ENCODE measurements at places on chromosomes 4 and X.

GRCh38 chr4:71604785-71605184 is 179.1 kb downstream of the GC start:
- peak; percentile 38 for DNase-seq

DNA sequence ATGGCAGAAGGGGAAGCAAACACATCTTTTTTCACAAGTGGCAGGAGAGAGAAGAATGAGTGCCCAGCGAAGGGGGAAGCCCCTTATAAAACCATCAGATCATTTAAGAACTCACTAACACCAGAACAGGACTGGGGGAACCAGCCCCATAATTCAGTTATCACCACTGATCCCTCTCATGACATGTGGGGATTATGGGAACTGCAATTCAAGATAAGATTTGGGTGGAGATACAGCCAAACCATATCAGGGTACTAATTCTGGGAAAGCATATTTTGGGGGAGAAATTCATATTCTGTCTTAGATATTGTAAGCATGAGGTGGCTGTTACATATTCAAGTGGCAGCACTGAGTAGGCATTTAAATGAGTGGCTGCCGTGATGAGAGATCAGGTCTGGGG is 87.8 kb downstream of the RAPGEF2 start:
- no peak for DNase-seq

DNA sequence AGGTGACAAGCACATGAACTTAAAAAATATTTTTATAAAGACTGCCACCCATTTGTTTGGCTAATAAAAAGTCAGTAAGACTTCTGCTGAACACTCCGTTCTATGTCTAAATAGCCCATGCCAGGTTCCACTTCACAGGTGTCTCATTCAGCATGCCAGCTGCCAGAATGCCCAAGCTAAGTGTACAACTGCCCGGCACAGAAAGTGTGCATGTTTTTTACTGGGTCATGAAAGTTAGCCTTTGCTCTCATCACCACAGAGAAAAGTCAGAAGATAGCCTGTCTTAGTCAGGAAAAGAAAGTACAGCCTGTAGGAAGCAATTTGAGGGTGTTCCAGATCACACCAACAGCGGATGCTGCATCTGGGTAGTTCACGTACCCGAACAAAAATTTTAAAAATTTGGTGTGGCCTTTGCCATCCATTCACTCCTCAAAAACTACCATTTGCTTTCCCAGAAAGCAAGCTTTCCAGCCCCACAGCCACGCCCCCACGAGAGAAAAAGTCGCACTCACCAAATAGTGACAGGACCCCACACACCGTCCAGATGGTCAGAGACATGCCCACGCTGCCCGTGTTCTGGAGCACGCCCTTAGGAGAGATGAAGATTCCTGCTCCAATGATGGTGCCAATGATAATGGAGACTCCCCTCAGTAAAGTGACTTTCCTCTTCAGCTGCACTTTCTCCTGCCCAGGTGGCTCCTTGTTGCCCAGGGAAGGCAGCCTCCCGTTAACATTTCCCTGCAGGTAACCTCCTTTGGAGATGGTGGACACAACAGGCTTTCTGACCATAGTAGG is 671 bp downstream of the SLC7A11 start:
- no peak for DNase-seq

DNA sequence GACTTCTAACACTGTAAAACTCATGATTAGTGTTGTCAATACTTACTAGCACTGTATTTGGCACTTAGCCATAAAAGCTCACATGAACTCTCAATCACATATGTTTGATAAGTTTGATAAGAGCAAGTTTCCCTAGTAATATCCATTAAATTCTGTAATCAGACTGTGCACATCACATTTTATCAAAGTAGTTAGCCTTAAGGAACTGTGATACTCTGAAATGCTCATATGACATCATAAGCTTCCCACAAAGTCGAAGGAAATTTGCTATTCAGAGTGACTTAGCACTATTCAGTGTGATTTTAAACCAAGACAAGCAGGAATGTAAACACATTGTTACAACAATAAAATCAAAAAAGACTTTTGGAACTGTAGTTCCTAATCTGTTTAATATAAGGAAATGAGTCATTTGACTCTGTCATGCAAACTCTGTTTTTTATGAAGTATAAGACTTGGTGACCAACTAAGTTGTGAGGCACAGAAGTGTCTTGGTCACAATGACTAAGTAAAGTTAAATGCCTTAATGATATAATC is 6.7 kb downstream of the SLC7A11 start:
- DNase-seq: no peak

DNA sequence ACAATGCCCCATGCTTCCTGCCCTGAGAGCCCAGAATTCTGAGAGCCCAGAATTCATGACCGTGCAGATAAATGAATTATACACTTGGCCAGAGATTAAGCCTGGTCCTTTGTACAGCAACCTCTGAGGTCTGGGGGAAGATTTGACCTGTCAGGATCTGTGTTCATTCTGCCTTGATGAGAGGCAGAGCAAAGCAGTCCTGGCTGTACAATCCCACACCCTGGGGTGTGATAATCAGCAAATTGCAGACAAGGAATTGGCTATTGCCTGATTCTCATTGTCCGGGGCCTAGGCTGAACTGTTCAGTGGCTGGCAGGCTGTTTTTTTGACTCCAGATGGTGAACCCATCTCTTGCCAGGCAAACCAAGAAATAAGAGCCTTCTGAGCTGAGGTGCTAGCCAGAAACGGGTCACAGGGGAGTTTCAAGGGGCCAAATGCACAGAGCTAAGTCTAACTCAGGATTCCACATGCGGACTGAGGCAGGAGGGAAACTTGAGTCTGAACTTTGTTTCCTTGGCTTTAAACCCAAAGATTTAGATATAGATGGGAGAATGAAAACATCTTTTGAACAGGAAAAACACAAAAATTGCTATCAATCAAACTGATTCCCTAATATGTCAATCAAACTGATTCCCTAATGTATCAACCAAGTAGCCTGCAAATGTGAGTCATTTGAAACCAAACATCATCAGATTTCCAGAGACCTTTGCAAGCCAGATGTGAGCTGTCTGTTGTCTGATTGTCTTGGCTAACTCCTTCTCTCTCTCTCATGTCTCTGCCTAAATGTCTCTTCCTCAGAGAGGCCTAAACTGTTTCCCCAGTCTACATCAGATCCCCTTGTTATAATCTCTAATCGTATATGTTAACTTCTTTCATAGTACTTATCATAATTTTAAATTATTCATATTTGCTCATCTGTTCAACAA is 159.3 kb downstream of the ATG4A start:
- no peak for DNase-seq

DNA sequence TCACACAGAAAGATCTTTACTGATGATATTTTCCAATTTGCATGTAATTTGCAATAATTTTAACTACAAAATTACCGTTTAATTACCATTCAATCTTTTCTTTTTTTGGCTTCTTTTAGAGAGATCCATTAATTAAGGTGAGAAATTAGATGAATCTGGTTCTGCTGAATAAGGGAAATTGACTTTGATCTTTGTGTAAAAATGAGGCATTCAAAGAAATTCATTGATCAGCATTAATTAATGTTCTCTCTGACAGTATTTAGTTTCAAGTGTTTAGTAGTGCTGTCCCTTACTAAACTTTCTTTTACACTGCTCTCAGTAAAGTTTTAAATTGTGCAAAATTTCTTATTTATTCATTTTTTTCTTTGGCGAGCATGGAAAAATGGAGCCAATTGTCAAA is 97.2 kb upstream of the KCTD8 start:
- DNase-seq: no peak
